ENCODE measurements at places on chromosomes 2 and 18.

DNA sequence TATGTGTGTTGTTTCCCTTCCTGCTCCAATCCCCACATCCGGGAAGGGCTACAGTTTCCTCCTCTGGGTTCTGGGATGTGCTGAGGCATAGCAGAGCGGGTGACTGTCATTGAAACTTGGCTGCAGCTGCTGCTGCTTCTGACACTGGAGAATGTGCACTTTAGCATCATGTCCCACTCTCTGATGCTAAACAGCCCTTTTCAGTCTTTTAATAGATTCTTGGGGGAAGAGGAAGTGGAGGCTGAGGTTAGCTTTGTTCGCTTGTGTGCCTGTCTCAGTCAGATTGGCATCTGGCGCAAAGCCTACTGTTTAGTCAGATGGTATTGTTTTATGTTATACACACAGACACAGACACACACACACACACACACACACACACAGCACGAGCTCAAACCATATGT is 136.5 kb upstream of the RND3 start:
- DNase-seq = no peak

DNA sequence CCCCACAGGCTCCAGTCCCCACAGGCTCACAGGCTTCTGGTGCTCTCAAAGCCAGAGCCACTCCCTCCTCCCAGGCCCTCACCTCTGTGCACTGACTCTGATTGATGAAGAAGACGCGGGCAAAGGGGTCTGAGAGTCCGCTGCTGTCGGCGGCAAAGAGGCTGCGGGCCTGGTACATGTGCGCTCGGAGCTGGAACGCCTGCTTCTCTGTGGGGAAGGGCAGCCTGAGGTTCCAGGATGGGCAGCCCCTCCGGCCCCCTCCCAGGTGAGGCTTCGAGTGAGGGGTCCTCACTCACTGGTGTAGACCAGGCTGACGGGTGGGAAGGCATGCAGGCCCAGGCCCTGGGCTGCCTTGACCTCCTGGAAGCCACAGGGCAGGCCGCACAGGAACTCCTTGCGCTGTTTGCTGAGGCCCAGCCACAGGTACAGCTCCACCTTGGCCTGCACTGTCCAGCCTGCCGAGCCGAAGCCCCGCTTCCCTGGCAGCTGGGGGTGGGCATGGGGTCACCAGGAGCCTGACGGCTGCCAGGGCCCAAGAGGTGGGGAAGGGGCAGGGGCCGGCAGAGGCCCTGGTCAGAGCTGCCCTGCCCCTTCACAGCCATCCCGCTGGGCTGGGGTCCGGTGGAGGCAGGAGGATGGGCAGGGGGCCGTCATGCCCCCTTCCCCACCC is 2.0 kb downstream of the OTOF start:
- no peak for DNase-seq

DNA sequence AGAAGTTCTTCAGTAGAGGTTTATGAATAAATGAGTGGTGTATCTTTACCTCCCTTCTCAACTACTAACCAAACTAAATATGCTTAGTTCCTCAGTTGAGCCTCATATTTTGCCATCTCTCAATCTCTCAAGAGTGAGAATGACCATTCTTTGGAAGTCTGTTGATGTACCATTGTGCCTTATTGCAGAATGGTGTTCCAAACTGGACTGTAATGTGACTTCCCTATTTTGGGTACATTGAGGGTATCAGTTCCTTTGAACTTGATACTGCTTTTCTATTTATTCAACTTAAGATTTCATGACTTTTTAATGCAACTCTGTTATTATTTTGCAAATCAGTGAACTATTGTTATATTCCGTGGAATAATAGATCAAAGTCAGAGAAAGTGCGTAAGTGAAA is 159.4 kb downstream of the PTPRM start:
- no peak for DNase-seq

GRCh38 chr2:213086050-213086449 is 65.4 kb downstream of the IKZF2 start:
- no peak for DNase-seq

DNA sequence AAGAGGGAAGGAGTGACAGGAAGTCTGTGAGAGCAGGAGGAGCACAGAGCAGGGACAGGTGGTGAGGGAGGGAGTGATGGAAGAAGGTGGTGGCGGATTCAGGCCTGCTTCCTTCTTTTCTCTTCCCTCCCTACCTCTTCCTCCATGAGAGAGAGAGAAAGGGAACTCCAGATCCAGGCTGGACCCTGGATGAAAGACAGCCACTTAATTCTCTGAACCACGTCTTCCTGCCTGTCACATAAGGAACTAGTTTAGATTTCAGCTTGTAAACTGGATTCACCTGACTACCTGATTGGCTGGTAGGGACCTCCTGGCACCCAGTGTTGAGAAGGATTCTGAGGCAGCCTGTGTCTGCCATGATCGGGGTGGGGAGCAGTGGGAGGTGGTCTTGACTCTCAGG is 48.9 kb downstream of the PAX8 start:
- DNase-seq = no peak

- DNase-seq = no peak
Measured at GRCh38 chr2:122163617-122164016, 408.2 kb downstream of the TSN start.

DNA sequence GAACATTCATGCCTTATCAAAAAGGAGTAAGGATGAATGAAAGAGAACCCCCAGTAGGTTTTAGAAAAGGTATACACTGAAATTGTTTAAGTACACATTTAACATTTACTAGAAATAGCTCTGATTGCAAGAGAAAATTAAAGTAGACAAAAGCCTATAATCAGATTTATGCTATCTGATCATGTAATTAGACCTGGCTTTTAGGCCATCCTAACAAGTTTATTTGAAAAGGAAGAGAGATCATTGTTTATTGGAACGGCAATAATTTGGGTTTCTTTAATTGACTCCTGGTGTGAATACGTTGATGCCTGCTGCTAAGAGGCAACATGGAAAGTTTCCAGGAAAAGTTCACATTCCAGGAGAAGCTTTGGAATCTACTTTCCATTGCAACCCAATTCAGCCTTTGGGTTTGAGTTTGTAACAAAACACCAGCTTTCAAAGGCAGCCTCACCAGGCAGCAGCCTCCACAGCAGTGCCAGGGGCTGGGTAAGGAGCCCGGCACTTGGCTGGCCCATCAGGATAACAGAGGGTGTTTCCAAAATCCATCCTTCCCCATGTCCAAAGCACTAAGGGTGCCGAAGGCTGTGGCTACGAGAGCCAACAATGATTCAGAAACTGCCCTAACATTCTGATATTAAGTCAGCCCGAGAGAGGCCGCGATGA is 18.0 kb downstream of the FZD7 start:
- DNase-seq = no peak

DNA sequence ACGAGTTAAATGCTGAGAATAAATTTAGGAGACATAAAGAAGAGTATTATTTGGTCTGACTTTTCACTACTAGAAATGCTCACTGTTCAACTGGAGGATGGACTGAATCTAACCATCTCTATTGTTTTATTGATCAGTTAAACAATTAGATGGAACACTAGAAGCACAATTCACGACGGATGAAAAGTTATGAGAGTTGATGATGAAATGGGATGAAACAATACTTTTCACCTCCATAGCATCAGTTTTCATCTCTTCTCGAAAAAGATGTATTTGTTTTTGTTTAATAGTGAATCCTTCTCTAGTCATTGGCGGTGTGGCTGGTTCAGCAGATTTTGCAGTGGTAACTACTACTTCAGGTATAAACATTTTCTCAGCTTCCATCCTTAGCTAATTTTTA is 19.3 kb downstream of the TTN start:
- DNase-seq = no peak

DNA sequence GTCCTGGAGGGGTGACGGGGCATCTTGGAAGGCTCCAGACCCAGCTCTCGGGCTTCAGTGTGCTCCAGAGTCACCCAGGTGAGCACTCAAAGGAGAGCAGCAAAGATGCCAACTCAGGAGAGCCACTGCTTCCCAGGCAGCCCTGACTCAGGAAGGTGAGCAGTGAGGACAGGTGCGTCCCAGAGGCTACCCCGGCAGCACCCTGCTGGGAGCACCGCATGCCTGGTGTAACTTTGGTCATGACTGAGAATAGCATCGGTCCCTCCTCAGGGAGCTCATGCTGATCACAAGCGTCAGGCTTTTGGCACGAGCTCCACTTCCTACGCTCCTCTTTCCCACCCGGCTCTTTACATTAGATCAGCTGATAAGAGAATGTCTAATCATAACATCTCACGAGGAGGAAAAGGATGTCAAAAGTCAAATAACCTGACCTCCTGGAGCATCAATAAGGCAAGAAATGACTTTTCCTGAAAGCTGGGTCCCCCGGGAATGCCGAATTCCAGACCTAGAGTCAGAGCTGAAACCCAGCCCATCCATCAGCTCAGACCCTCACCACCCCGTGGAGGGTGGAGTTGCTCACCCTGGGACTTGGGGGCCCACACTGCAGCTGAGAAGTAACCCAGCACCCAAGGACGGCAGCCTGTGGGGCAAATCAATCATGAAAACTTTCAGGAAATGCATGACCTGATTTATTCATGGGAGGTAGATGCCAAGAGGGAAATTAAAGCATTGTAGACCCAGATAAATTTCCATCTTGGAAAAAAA is 248.8 kb downstream of the ACKR3 start:
- DNase-seq = no peak

DNA sequence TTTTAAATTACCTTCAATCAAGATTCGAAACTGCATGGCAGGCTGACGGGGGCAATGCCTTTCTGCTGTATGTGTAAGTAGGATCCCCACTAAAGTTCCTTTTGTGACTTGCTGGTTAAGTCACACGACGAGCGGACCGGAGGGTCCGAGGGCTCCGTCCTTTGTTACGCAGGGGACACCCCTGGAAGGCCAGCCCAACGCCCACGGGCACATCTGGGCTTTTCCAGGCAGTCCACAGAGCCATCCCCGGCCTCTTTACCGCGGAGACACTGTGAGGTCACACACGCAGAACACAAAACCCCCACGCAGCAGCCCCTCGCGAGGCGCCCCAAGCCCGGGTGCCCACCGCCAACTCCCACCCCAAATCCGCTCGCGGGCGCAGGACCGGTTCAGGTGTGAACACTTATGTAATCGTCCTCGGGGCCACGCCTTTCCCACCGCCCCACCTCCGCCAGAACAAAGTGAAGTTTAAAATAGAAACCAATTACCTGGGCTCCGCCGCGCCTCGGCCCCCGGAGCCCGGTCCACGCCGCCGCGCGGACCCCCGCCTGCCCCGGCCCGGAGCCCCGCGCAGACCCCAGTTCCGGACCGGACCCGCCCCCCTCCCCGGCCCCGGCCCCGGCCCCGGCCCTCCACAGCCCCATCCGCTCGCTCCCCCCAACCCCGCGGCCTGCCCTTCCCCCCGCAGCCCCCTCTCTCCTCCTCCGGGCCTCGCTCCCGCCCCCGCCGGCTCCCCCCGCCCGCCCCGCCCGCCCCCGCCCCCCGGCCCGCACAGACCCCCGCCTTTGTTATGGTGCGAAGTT is 4.2 kb downstream of the ZNF516 start:
- DNase-seq = no peak

DNA sequence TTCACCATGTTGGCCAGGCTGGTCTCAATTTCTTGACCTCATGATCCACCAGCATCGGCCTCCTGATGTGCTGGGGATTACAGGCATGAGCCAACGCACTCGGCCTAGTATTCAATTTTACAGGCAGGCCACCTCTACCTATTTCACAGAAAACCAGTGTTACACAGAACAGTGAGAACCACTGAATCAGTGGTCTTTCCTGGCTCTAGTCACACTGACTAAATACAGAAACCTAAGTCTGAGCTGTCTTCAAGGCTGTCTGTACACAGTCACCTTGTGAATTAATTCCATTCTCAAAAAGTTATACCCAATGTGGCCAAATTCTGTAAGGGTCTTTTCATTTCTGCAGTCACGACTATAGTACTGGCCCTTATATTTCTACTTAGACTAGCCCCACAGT is 3.5 kb downstream of the RNF149 start:
- DNase-seq = no peak

GRCh38 chr2:191314697-191315364 is 69.6 kb downstream of the MYO1B start:
- DNase-seq = no peak

Measured in fibroblast of skin of left biceps (primary cell).